SHP77 (cell line): ENCODE measurements at places on chromosomes 2 and 18.

DNA sequence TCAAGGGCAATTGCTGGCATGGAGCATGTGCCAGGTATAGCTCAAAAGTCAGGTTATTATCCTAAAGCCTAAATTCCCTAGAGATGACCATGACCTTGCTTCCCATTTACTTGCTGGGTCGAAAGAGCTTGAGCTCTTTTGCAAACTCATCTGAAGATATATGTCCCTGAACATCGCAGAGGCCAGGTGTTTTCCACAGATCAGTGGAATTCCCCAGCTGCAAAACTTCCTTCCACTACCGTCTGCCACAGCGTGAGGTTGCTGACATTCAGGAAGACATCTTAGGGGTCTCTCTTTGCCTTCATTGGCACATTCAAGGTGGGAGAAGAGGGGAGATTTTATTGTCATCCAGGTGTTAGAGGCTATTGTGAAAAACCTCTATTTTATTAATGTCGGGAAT is 171.0 kb downstream of the MIB1 start:
- DNase-seq = no peak

GRCh38 chr2:70670626-70671025 is 97.4 kb downstream of the ADD2 start:
- DNase-seq = no peak

DNA sequence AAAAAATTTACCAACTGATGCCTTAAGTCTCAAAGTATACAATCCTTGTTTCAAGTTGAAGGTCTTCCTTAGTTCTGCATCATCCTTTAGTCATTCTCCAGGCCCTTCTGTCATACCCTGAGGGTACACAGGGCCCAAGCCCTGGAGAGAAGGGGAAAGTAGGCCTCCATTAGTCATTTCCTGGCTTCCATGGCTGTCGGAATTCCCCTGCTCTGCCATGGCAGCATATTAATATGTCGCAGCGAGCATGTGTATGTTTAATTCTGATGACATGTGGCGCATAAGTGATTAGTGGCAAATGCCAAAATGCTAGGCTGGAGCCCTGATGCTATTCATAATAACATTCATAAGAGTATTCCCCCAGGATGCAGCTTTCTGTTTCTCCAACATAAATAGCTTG is 22.1 kb downstream of the GPR39 start:
- no peak for DNase-seq

GRCh38 chr2:150222379-150222778 is 265.1 kb downstream of the RND3 start:
- no peak for DNase-seq

- no peak for DNase-seq
Measured at GRCh38 chr2:17401096-17401495, 117.1 kb downstream of the RAD51AP2 start.

GRCh38 chr18:51128533-51128932 is 68.9 kb downstream of the MEX3C start:
- no peak for DNase-seq

GRCh38 chr18:77969972-77970371 is 720.3 kb downstream of the GALR1 start:
- no peak for DNase-seq

GRCh38 chr18:49648326-49648725 is 86.5 kb downstream of the LIPG start:
- no peak for DNase-seq

DNA sequence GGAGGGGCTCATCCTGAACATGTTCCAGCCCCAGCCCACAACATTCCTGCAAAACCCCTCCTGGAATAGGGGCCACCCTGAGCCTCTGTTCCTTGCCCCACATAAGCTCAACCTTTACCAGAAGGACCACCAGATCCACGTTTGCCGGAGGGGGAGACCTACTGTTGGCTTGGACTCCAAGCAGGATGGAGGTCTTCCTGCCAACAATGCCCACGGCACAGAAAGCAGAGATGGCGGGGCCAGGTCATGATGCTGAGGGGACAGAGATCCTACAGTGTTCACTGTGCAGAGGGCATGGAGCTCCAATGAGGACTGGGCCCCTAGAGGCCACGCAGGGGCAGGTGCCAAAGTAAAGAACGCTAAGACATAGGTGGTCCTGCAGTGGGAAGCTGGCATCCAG is 98.5 kb upstream of the RAB6C start:
- no peak for DNase-seq

DNA sequence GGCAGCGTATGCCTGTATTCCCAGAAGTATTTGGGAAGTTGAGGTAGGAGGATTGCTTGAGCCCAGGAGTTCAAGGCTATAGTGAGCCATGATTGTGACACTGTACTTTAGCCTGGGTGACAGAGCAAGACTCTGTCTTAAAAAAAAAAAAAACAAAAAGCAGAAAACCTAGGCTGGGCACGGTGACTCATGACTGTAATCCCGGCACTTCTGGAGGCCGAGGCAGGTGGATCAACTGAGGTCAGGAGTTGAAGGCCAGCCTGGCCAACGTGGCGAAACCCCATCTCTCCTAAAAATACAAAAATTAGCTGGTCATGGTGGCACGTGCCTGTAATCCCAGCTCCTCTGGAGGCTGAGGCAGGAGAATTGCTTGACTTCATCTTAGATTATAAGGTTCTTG is 46.4 kb downstream of the MTA3 start:
- DNase-seq = no peak

GRCh38 chr2:215728504-215729065 is 284.8 kb downstream of the MREG start:
- DNase-seq = no peak

DNA sequence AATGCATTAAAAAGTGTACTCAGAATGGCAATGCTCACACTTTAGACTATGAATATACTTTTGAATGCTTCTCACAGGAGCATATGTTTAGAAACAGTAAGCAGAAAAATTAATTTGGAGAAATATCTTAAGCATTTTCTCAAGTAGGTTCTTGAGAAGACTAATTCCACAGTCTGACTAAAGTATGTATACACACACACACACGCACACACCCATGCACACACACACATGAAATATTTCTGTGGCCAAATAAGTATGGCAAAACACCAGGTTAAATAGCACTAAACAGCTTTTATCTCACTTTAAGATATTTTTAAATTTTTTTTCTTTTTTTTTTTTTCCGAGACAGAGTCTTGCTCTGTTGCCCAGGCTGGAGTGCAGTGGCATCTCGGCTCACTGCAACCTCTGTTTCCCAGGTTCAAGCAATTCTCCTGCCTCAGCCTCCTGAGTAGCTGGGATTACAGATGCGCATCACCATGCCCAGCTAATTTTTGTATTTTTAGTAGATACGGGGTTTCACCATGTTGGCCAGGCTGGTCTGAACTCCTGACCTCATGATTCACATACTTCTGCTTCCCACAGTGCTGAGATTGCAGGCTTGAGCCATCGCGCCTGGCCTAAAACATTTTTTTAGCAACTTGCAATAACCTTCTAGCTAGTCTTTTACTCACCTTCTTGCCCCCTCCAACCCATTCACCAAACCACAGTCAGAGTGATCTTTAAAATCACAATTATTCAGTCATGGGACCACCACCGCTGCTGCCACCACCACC is 67.5 kb upstream of the SCG2 start:
- no peak for DNase-seq

GRCh38 chr2:140734992-140735391 is 1395.8 kb downstream of the LRP1B start:
- DNase-seq = no peak

DNA sequence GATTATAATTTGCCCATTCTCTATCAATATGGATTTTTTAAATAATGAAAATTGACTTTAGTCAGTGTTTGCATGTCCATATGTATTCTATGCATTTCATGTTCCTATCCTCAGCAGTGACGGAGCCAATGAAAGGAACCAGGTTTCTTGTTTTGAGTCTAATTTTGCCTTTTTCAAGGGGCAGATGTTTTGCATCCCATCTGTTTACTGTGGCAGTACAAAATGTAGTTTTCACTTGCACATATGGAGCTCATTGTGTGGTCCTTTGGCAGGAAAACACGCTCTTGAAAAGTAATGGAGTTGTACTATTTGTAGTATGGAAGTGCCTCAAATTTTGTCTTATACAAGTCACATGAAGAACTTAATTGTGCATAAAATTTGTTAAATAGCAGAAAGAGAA is 127.8 kb downstream of the AGPS start:
- DNase-seq = no peak
